Activated CD4-positive, alpha-beta T cell treated with anti-CD3 and anti-CD28 coated beads for 4 hours (primary cell): ENCODE measurements at places on chromosomes 3 and 15.

- DNase-seq = no peak
Measured at GRCh38 chr3:22795917-22796316, 407.2 kb upstream of the UBE2E2 start.

DNA sequence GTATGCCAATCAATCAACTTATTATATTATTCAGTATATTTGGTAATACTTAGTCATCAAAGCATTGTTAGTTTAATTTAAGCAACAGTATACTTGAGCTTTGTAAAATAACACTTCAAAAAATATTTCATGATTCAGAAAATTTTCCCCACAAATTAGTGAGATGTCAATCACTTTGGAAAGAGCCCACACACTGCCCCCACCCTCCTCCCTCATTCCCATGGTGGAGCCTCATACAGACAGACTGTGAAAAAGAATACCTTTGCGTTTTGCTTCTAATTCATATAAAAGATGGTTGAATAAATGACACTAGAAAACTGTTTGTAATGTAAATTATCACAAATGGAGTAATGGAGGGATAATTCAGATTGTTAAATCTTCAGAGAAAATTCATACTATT, 43.3 kb upstream of the MYO5C start:
- no peak for DNase-seq

DNA sequence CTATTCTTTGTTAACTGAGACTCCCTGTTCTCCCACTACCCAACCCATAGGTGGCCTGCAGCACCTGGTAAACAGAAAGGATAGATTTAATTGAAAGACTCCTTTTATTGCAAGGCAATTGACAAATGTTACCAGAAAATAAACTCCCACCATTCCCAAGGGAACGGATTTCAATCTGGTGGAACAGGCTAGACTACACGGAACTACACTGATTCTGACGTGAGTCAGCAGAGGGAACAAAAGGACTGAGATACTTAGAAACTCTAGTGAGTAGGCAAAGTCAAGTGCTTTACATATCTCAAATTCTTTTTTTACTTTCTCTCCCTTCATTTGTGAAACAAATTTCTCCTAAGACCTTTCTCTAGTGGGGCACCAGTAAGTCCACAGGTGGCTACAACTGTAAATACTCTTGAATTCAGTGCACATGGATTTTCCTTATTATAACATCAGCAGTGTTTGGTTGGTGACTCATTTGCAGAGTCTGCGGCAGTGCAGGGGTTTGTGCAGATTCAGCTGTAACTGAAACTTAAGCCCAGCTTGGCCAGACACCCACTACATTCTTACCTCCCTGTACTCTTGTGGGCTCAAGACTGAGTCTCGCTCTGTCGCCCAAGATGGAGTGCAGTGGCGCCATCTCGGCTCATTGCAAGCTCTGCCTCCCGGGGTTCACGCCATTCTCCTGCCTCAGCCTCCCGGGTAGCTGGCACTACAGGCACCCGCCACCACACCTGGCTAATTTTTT, 34.3 kb upstream of the PLSCR2 start:
- DNase-seq = no peak

GRCh38 chr15:66773129-66773873, 71.3 kb downstream of the SMAD6 start:
- no peak for DNase-seq

DNA sequence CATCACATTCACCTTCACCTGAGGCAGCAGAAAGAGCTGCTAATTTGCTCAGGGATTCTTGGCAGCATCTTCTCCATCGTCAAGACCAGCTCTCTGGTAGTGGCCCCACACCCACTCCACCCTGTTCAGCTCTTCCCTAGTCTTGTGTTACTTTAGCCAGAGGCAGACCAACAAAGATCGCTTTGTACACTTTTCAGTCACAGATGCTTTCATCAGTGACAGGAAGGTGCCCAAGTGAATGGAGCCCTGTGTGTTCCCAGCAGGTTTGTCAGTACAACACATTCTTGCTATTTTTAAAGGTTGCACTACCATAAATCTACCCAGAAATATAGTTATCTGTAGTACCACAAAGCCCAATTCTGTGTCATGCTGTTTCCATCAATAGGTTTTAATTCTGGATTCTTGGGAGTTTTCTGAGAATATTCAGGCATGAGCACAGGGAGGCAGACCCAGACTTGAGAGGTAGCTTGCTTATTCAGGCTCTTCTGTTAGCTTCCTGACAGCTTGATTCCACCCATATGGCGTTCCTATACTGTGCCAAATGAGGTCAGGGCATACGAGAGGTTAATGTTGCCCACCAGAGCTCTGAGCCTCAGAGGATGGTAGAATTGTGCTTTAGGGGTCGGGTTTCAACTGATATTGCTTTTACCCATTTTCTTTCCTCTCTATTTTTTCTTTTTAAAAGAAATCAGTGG, 109.8 kb upstream of the MANF start:
- DNase-seq = no peak

DNA sequence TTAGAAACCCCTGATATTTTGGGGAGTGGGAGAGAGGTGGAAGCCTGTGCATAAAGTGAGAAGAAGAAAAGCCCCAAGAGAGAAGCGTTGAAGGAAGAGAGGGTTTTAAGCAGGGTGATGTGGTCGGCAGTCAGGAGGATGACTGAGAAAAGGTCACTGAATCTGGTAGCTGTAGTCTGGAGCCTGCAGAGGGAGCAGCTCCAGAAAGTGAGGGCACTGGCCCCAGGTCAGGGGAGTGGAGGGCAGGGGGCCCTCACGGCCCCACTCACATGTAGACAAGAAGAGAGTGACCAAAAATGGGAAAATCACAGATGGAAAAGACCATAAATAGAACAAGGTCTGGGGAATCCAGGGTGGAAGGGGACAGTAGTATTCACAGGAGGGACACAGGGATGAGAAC, 105.5 kb downstream of the RYK start:
- no peak for DNase-seq

GRCh38 chr3:133472889-133473288, 73.0 kb downstream of the BFSP2 start:
- DNase-seq = no peak

DNA sequence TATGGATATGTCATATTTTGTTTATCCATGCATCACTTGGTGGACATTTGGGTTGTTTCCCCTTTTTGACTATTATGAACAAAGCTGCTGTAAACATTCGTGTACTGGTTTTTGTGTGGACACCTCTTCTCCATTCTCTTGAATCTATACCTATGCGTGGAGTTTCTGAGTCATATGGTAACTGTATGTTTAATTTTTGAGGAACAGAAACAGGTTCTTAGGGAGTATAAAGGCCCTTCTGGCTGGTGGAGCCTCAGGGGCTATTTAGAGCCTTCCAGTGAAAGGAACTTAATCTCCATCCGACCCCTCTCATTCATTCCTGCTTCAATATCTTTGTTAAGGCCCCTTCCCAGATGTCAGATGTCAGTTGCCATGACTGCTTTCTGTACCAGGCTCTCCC, 14.1 kb upstream of the CTXND1 start:
- no peak for DNase-seq

GRCh38 chr3:28265641-28266040, 24.2 kb downstream of the CMC1 start:
- no peak for DNase-seq

- no peak for DNase-seq
Measured at GRCh38 chr3:155391551-155391958, 98.1 kb upstream of the STRIT1 start.

GRCh38 chr15:38193496-38193895, 59.1 kb upstream of the SPRED1 start:
- no peak for DNase-seq

DNA sequence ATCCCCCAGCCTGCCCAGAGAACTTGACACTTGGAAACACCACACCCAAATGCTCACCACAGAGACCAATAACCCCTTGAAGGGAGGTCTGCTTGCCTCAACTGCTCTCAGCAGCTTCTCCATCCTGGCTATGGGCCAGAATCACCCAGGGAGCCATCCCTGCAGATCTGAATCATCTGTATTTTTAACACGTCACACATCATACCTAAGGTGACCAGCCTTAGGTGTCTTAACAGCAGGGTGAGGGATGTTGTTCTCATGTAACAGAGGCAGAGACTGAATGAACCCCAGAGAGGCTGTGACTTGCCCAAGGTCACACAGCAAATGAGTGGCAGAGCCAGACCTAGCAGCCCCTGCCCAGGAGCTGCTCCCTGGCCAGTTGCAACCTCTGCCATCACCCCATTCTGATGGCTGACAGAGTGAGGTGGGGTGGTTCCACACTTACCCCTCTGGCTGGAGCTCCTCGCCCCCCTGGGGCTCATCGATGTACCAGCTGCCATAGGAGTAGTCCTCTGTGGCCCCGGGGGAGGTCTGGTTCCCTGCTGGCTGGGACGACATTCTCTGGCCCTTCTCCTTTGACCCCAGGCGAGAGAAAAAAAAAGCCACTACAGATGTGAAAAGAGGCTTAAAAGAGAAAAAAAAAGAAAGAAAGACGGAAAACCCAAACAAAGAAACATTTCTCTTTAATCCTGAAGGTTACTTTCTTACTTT, 722 bp downstream of the STRA6 start:
- no peak for DNase-seq

GRCh38 chr3:15015456-15015855, 49.7 kb downstream of the MRPS25 start:
- DNase-seq = no peak

GRCh38 chr15:35208353-35208752, 123.3 kb upstream of the NANOGP8 start:
- no peak for DNase-seq

DNA sequence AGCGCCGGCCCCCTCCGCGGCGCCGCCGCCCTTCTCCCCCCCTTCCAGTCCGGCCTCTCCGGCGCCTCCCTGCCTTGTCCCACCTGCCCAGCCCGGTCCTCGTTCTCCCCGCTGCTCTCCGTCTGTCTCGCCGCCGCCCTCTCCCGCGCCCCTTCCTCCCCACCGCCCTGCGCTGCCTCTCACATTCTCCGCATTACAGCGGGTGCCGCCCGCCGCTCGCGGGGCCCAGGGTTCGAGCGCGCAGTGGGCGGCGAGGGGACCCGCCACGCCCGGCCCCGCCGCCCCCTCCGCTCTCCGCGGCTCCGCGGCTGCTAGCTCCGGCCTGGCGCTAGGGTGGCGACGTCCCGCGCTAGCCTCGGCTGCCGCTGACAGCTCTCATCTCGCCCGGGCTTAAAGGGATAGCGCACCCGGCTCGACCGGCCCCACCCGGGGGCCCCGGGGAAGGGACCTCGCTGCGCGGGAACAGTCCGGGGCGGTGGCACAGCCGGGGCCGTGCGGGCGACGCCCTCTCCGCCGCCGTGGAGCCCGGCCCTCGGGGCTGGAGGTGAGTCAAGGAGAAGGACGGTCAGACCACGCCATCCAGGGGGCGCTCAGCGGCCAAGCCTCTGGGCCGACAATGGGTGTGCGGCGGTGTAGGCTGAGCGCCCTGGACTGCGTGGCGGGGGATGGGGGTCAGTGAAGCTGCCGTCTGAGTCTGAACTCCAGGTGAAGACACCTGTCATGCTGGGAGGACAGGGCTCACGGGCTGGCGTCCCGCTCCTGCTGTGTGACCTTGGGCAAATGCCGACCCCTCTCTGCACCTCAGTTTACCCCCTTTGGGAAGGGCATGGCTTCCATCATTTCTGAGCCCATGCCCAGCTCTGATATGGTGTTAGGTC, 187.4 kb upstream of the LINGO1 start:
- no peak for DNase-seq

GRCh38 chr15:59148153-59148833, 43.3 kb downstream of the CCNB2 start:
- no peak for DNase-seq

DNA sequence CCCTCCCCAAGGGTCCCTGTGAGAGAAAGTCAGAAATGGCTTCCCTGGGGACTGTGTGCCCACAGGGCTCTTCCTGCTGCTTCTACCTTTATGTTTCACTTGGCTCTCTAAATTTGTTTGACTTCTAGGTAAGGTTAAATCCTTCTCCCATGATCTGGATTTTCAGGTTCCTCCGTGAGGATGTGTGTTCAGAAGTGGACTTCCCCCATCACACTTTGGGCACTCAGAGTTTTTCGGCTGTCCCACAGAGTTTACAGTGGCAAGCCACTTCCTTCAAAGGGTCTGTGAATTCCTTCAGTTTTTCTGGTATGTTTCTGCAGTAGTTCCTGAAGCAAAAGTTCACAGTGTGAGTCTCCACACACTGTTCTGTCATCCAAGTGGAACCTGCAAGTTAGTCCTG, 30.9 kb upstream of the RARB start:
- DNase-seq = no peak

- DNase-seq = no peak
Measured at GRCh38 chr15:32642667-32643435, 1.3 kb downstream of the SCG5 start.

DNA sequence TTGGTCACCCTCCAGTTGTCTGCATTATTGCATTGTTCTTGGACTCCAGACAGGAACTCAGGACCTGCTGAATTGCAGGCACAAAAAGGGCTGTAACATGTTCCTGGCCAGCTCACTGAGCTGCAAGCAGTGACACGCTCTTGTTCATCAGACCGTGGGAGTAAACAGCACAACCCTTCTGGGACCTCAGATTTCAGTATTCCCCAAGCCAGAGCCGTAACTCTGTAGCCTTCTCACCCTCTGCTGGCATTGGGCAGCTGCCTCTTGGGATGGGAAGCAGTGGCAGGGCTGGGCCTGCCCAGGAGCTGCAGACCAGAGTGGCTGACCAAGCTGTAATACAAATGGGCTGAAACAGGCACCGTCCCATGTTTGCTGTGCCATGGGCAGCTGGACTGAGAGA, 607.1 kb upstream of the BCHE start:
- DNase-seq = no peak

DNA sequence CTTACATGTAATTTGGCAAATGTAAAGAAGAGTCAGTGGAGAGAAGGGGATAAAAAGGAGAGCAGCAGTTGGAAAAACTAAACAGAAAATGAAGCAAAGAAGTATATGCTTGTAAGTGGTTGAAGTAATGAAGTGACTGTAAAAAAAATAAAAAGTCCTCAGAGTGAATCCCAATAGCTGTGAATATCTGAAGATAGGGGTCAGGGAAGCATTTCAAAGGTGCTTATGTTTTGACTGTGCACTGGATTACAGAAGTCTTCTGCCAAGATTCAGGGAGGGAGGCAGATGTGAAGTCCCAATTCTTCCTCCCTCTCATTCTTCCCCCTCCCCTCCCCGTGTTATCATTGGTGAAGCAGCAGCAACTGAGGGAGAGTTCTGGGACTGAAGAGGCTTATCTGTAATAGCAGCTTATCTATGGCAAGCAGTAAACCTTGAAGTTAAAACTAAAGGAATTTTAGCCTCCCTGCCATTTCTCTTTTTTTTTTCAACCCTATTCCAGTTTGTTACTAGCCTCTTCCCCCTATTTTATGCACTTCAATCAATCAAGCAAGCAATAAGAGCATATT, 597.9 kb downstream of the IGSF11 start:
- DNase-seq = no peak

- DNase-seq = no peak
Measured at GRCh38 chr3:24168977-24169376, 223.9 kb downstream of the NR1D2 start.
